ENCODE measurements at places on chromosomes 12 and 14.

DNA sequence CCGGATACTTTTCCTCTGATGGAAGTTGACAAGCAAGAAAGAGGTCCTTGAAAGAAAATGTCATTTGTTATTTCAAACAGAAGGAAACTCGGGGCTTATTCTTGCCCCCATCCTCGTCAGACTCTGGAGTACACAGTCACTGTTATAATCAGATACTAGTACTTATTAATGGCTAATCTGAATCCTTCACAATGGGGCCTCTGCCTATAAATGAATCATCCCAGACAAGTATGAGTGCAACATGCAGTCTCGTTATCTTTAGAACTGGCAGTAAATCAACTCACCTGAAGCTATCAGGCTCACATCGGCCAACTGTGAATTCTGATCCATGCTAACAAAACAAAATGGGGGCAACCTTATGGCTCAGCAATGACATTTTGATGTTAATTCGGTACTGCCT, 216.7 kb downstream of the GRIN2B start:
- no peak for DNase-seq

- no peak for DNase-seq
Observed at GRCh38 chr12:130829391-130830245, 9.4 kb downstream of the STX2 start.

- DNase-seq = no peak
Observed at GRCh38 chr12:1740161-1740948, 49.5 kb downstream of the ADIPOR2 start.

DNA sequence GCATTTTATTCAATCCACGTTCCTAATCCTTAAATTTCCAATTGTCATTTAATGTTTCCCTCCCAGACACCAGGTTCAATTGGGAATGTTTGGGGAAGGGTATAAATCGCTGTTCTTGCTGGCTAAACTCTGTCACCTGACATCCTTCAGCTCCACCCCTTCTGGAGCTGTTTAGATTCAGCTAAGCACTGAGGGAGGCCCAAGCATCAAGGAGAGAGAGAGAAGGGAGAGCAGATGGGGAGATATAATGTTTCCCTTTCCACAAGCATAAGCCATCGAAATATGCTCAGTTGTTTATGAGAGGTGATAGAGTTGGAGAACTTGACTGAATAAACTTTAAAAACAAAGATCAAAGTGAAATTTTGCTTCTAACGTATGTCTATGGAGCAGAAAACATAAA, 1.8 kb downstream of the ABCC9 start:
- no peak for DNase-seq

GRCh38 chr12:103832048-103832997, 8.7 kb downstream of the NT5DC3 start:
- no peak for DNase-seq

DNA sequence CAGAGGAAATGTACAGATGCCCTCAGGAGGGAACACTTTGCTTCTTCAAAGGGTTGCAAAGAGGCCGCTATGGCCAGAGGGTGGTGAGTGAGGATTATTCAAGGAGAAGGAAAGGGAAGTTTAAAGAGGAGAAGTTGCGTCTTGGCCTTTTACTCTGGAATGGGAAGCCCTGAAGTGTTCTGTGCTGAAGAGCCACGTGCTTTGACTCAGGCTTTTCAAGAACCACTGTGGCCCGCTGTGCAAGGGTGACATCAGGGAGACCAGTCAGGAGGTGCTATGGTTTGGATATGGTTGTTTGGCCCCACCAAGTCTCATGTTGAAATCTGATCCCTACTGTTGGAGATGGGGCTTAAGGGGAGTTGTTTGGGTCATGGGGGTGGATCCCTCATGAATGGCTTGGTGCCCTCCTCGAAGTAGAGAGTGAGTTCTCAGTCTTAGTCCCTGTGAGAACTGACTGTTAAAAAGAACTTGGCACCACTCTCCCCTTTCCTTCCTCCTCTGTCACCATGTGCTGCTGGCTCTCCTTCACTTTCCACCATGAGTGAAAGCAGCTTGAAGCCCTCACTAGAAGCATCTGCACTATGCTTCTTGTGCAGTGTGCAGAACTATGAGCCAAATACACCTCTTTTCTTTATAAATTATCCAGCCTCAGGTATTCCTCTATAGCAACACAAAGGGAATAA, 66.1 kb upstream of the DUSP6 start:
- DNase-seq = no peak

- DNase-seq = no peak
Observed at GRCh38 chr14:74190927-74191575, 48.2 kb upstream of the VSX2 start.

GRCh38 chr14:91211017-91211416, 33.5 kb downstream of the GPR68 start:
- no peak for DNase-seq

- no peak for DNase-seq
Observed at GRCh38 chr12:24015833-24016160, 66.3 kb upstream of the SOX5 start.

DNA sequence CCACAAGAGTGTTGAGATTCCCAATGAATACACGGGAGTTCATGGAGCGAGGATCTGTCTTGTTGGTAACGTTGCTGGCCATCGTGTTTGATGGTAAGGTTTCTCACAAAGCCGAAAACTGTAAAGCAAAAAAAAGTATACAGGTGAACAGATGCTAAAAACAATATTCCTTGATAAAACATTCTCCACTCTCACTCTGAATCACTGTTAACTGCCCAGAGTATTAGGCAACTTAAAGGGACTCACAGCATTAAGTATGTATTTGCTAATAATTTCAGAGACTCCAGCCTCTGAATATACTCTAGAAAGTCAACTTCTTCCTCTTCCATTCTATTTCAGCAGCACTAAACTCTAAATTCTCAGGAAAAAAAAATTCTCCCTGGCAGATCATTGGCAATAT, 35.1 kb downstream of the HNRNPC start:
- no peak for DNase-seq

GRCh38 chr14:89432226-89432625, 15.2 kb upstream of the FOXN3 start:
- DNase-seq = no peak

GRCh38 chr14:42792166-42792565, 1185.5 kb downstream of the LRFN5 start:
- DNase-seq = no peak

- DNase-seq = no peak
Observed at GRCh38 chr14:92472860-92473259, 40.7 kb upstream of the RIN3 start.

DNA sequence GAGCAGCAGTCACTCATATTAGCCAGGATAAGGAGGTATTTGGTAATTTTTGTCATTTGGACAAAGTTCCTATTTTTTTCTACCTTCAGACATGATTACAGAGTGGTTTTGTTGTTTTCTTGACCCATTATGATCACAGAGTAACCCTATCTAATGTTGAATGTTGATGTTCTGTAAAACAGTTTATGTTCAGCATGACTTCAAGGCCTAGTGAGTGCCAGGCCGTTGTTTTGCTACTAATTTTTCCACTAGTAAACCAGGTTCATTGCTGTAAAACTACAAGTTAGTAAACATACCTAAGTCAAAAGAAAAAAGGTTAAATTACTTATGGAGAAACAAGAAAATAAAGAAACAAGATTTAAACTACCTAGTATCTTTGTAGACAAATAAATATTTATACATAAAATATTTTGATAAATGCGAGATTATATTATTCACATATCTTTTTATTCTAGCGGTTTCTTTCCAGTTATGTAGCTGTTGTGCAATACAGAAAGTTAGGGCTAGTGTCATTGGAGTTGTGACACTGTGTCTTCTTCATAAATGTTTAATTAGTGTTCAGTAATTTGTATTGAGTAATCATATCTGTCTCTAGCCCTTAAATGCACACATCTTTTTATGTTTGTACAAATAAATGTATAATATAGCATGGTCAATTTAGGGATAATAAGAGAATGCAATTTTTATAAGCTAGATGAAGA, 16.5 kb downstream of the ETNK1 start:
- no peak for DNase-seq

DNA sequence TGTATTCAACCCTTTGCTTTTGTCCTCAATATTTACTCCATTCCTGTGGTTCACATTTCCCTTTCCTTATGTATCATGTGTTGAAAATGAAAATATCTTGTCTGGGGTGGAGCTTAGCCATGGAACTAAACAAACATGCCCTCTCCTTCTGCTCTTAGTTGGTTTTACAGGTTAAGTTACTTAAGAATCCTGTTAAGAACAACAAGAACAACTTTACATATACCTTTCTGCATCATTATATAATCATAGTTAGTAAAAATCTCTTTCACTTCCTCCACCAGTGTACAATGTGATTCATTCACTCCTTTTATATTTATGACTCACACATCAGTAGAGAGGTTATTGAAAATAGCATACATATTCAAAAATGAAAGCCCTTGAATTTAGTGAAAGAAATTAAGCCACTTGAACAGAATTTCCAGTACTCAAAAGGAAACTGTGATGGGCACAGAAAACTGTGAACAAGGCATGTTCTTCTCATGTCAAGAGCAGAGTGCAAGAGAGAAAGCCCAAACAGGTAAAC, 307.7 kb downstream of the CCDC91 start:
- peak; percentile 58 for DNase-seq

GRCh38 chr14:48582938-48583337, 907.5 kb upstream of the MDGA2 start:
- DNase-seq = no peak

DNA sequence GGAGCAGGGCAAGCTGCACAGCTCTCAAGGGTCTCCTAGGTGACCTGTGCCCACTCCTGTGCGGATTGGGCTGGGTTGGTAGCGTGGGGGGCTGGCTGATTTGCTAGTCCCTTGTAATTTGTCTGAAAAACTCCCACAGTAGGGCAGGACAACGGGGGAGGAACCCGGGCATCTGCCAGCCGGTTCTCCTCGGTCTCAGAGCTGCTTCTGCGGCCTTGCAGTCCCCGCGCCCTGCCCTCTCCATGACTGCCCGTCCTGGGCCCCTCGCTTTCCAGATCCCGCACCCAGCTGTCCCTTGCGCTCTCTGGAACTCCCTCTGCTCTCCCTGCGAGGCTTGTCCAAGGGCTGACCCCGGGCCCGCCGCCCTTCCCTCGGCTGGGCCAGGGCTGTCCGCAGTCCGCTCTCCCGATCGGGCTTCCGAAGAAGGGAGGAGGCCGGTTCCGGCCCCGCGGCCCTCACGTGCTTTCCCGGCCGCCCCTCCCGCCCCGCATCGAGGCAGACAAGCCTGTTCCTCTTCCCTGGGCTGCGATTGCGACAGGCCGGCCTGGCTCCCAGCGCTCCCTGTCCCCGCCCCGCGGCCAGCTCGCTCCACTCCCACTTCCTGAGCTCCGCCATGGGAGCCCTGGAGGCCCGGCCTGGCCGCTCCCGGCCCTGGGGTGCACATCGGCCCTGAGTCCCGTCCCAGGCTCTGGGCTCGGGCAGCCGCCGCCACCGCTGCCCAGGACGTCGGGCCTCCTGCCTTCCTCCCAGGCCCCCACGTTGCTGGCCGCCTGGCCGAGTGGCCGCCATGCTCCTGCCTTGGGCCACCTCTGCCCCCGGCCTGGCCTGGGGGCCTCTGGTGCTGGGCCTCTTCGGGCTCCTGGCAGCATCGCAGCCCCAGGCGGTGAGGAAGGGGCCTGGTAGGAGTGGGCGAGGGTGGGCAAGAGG, at the start of gene LTBR:
LTBR (plus strand) TSS at position 591 of the 927 bp plus-strand sequence; CDS start at position 788, 197 bp downstream.
- peak; percentile 95 for DNase-seq

GRCh38 chr12:60123557-60123956, 527.7 kb downstream of the SLC16A7 start:
- DNase-seq = peak; percentile 52

- peak; percentile 61 for DNase-seq
Observed at GRCh38 chr14:94009767-94010166, 12.7 kb downstream of the CCDC197 start.

DNA sequence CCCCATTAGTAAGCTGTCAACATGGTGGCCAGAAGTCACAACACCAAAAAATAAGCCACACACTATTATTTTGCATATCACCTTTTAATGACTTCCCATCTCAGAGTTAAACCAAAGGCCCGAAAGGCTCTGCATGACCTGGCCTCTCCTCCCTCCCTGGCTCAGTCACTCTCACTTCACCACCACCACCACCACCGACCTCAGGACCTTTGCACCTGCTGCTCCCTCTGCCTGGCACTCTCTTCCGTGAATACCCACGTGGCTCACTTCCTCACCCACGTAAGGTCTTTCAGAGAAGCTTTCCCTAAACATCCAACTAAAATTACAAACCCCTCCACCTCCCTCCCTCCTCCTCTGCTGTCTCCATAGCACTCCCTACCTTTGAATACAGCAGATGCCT, 134.3 kb downstream of the RIMBP2 start:
- no peak for DNase-seq

GRCh38 chr12:54879579-54879978, 25.3 kb downstream of the MUCL1 start:
- DNase-seq = peak; percentile 3

GRCh38 chr14:38605193-38606114, 349.6 kb upstream of the CLEC14A start:
- DNase-seq = peak; percentile 31

DNA sequence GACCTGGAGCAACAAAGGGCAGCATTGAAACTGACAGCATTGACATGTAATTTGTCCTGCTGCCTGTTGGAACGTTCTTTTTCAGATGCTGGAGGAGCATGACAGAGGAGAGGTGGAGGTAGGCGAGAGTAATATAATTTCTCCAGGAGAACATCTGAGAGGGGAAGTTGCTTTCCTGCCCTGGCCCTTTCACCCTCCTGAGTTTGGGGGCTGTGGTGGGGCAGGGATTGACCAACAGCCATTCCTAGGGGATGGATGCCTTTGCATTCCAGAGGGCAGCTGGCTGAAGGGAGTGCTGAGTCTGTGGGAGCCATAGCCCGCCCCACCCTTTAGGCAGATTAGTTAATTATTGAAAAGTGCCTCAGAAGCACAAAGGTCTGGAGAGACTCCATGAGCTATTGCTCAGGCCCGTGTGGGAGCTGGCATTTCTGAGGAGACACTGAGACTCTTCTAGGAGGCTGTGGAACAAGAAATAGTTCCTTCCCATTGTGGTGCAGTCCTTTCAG, 73.5 kb downstream of the ARF6 start:
- DNase-seq = no peak

DNA sequence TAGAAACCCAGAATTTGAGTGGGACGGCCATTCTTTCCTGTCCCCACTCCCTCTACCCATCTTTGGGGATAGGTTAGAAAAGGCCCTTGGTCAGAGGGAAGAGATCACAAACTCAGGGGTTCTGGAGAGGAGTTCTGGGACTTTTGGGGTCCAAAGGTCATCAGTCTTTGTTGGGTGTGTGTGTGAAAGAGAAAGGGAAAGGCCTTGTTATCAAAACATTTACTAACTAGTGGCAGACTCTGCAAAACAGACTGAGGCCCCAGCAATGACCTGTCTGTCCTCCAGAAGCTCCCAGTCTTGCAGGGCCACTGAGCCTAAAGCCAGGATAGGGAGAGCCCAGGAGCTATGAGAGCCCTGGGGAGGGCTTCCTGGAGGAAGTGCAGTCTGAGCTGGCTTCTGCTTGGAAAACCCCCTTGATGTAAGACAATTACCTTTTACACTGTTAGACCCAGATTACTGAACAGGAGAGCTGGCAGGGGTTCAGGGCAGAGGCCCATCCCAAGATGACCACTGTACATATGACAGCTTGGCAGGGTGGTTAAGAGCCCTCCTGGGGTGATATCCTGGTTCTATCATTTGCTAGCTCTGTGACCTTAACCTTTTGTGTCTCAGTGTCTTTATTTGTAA, 429.1 kb upstream of the CCDC196 start:
- no peak for DNase-seq

GRCh38 chr14:57029620-57030253, 219.5 kb upstream of the OTX2 start:
- no peak for DNase-seq

GRCh38 chr12:11882301-11883019, 188.3 kb upstream of the BCL2L14 start:
- DNase-seq = peak; percentile 28

All from ELR (cell line).